Lower leg skin (tissue), 4 donors: ENCODE measurements at places on chromosomes 1 and 21. TPM values are rescaled to one million over a fixed set of nuclear protein-coding genes. Genes with fewer than 3 reads are reported as not detected.

The CFHR5 gene
- not detected for total RNA-seq

The PLA2G2C gene
- not detected for total RNA-seq

The HSD3B1 gene
- total RNA-seq = 10.3 TPM

The PAPPA2 gene
- 0.97 TPM for total RNA-seq

The USH2A gene
- total RNA-seq = not detected

GRCh38 chr1:223870617-223871574 is 25.1 kb upstream of the TP53BP2 start:
- DNase-seq = no peak

DNA sequence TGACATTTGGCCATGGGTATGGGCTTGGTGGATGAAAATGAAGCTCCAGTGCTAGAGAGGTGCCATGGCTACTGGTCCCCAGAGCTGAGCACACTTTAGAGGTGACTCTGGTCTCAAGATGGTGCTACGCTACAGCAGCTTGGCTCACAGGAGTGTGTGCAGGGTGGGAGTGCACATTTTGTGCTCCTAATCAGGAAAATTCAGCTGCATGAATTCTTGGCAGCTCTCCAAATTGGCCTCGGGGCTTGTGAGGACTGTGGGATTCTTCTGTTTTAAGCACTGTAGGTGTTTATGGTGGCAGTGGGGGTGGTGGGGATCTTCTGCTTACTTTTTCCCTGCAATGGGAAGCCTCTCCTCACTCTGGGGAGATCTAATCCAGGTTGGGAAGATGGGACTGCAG is 17.3 kb upstream of the TIPRL start:
- no peak for DNase-seq

DNA sequence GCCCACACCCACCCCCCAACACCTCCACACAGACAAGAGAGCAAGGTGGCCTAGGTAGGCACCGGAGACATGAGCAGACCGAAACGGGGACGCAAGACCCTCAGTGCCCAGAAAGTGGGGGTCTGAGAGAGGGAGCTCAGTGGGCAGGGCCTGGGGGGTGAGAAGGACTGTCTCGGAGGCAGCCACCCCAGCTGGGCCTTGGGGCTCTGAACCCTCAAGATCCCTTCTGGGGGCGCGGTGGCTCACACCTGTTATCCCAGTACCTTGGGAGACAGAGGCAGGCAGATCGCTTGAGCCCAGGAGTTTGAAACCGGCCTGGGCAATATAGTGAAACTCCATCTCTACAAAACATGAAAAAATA is 9.1 kb upstream of the GNB1 start:
- no peak for DNase-seq

- no peak for DNase-seq
Observed at GRCh38 chr1:193438312-193438711, 251.9 kb upstream of the B3GALT2 start.

- DNase-seq = peak; percentile 80
Observed at GRCh38 chr1:173429471-173430402, 47.4 kb upstream of the PRDX6 start.

DNA sequence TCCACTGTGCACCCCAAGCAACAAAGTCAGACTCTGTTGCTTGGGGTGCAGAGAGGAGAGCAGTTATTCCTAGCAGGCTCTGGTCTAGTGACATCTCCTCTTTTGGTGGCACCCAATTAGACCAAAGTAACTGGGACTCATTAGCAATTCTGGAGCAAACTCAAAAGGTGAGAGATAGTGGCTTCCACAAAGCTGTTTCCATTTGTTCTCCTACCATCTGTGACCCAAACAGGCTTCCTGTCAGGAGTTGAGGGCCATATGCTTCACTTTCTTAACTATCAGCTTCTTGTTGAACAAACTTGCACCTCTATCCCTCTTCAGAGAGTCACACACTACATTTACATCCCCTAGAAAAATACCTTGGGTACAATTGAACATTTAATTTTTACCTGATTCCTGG is 1.5 kb upstream of the ATXN7L2 start:
- no peak for DNase-seq

GRCh38 chr1:202571719-202572339 is 138.4 kb downstream of the SYT2 start:
- no peak for DNase-seq

GRCh38 chr1:247517795-247518612 is 18.2 kb downstream of the OR2C3 start:
- no peak for DNase-seq
